AG08396 (cell line): ENCODE measurements at places on chromosomes 12 and 14.

GRCh38 chr14:75539561-75540478 is 17.6 kb downstream of the BATF start:
- no peak for DNase-seq

DNA sequence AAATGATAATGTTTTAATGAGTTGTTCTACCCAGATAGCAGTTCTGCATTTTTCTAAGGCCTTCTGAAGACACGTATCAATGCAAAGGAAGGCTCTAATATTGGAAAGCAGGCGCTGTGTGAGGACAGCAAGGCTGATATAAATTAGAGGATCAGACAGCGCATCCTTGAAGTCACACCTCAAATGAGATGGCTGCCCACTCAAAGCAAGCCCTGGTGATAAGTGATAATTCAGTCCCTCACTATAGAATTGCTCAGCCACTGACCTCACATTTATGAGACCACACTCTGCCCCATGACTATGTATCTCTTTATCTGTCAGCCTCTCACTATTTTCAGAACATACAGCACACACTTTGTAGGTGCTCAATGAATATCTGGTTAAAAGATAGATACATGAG is 62.4 kb downstream of the ARMH4 start:
- DNase-seq, result no peak

GRCh38 chr14:91925001-91925726 is 22.3 kb downstream of the FBLN5 start:
- DNase-seq, result no peak

DNA sequence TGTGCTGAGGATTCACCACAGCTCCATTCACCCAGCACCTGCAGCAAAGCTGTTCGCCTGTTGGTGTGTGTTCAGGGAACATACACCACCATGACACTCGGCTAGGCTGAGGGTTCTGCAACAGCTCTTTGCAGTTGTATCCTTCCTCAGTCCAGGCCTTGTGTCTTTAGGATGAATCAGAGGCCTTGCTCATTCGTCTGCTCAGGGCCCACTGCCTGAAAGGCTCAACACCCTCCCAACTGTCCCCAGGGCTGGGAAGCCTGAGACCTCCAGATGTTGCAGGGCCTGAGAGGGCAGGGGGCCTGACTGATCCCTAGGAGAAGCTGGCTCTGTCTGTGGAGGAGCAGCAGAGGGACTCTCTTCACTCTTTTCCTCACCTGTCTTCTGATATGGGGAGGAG is 11.2 kb downstream of the ZDHHC22 start:
- no peak for DNase-seq

GRCh38 chr12:5913387-5913786 is 31.7 kb downstream of the ANO2 start:
- no peak for DNase-seq

GRCh38 chr12:52215587-52216031 is 17.4 kb upstream of the KRT7 start:
- DNase-seq, result no peak
